ENCODE measurements at places on chromosomes 4 and X. TPM values are rescaled to one million over a fixed set of nuclear protein-coding genes. Genes with fewer than 3 reads are reported as not detected.

DNA sequence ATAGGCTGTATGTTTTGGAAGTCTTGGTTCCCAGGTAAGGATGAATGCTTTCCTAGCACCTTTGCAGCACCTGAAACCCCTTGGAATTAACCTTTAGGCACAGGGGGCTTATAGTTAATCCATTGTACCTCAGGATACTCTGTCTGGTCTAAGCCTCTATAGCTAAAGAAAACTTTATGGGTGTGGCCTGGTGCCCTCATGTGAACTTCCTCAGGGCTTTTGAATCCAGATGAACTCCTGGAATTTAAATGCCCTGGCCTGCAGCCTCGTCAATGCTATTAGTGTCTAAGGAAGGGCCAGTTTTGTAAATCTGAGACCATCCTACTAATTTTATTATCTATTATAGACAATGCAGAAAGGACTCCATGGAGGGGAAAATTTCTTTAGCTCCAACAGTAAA, 33.8 kb downstream of the IRS4 start:
- DNase-seq, result no peak

GRCh38 chr4:98289375-98289774, 28.2 kb downstream of the RAP1GDS1 start:
- no peak for DNase-seq

DNA sequence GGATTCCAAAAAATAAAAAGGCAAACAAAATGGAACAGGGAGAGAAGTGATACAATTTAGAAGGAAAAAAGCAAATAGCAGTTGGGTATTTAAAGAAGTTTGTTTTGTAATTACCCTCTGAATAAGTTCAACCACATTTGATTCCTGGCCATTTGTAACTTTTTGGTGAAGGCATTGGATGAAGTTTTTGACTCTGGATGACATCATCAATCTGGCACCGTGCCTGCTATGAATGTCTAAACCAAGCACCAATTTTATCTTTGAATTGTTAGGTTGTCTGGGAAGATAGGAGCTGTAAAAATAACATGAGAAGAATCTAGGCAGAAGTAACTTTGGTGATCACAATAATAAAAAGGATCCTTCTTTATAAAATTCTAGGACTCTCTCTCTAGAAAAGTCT, 29.5 kb downstream of the TMPRSS11A start:
- no peak for DNase-seq

DNA sequence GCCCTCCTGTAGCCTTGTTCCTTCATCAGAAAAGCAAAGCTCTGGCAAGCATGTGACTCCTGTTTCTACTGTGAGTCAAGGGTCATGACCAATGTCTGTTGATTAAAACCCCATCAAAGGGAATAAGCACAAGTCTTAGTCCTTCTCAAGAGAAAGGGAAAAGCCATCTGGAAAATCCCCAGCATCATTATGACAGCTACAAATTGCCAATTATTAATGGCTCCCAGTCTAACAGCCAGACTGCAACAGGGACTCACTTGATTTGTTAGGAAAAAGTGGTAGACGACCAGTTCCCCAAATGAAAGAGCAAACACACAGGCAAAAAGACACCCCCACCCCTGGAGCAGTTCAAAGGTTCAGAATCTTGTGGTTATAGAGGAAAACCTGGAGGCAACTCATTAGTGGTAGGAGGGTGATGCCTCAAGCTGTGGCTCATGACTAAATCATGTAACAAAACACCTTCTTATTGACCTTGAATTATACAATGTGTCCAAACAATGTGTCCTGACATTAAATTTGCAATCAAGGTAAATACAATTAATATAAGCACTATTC, 315.7 kb downstream of the HNRNPD start:
- no peak for DNase-seq

- DNase-seq, result no peak
Measured at GRCh38 chr4:151600432-151600831, 160.4 kb downstream of the GATB start.

DNA sequence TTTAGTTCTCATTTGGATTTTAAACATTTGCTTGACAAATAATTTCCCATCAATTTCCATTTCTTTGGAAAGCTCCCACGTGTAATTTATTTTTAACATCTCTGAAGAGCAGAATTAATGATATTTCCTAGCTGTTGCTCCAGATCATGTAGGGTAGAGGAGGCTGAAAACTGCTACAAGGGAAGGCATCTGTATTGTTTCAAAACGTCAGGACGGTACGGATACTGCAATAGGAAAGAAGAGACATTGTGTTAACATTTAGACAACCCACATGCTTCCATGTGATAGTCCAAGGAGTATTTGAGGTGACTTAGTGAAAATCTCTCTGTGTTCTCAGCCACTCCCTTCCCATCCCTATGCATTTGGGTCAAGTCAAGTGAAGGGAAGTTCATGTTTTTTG, 15.4 kb upstream of the ADH1B start:
- DNase-seq, result no peak

DNA sequence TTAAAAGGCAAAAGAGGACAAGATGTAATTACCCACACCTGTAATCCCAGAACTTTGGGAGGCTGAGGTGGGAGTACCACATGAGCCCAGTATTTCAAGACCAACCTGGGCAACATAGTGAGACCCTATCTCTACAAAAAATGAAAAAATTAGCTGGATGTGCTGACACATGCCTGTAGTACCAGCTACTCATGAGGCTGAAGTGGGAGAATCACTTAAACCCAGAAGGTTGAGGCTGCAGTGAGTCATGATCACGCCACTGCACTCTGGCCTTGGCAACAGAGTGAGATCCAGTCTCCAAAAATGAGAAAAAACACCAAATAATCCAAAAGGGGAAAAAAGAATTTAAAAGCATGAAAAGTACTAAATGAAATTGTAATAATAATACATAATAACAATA, 30.8 kb downstream of the NR0B1 start:
- no peak for DNase-seq

DNA sequence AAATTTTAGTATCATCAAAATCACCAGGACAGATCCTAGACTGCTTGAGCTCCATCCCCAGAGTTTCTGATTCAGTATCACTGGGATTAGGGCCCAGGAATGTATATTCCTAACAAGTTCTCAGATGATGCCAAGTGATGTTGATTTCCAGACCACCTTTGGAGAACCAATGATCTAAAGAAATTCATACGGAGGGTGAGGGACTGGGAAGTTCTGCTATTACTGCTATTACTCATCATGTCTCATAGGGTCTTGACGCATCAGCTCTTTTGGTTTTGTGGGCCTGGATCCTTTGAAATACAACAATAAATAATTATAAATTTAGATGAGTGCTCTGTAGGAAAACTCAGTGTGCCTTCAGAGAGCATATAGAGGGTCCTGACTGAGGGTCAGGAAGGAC, 59.8 kb upstream of the LGI2 start:
- DNase-seq, result no peak

GRCh38 chrX:87924619-87925018, 407.0 kb downstream of the KLHL4 start:
- no peak for DNase-seq

Gene CENPE
- total RNA-seq, result 0.26 TPM

Gene HELT
- not detected for total RNA-seq

Gene TLR1
- 21.4 TPM for total RNA-seq

Gene GSPT2
- total RNA-seq, result 0.26 TPM

Gene SPANXA1
- total RNA-seq, result not detected

Gene SLC10A6
- total RNA-seq, result not detected

Gene TXK
- 1.3 TPM for total RNA-seq
